NCI-H1417 (cell line): ENCODE measurements at places on chromosomes 13 and 19.

DNA sequence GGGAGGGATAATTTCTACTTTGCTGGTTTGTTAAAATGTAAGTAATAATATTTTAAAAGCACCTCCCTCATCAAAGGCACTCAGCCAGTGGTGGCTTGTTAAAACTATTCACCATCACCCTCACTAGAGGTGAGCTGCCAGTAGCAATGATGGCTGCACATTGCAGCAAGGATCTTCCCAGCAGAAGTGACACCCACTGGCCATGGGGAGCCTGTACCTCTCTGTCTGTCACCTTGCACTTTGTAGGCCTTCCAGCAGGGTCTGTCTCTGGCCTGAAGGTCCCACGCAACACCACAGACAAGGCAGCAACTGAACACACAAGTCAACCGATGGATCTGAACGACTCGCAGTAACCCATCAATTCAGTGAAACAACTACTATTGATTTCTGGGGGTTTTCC, 47.3 kb upstream of the C13orf42 start:
- no peak for DNase-seq

GRCh38 chr19:3188627-3189596, 3.2 kb downstream of the NCLN start:
- DNase-seq: no peak

- no peak for DNase-seq
Measured at GRCh38 chr13:31749929-31750328, 10.6 kb downstream of the RXFP2 start.

GRCh38 chr19:852136-853013, at the start of gene ELANE:
TSS of gene ELANE (plus strand) at chr19:852303. CDS start at chr19:852329, 26 bp downstream.
- DNase-seq: no peak

GRCh38 chr13:114131583-114132418, 622 bp downstream of the RASA3 start:
- peak; percentile 84 for DNase-seq

DNA sequence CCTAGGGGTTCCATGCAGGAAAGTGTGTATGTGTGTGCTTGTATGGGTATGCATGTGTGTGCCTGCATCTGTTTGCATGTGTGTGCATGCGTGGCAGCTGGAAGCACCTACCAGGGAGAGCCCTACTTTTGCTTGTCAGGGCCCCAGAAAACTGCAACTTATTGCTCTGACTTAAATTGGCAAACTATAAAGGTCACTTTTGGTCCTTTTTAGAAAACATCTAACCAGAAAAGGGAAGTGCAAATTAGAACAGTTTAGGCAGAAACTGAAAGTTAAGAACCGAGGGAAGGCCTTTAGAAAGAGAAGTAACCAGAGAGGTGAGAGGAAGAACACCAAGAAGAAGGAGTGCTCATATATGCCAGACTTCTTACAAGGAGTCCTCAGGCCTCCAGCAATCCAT, 32.5 kb downstream of the DLEU7 start:
- no peak for DNase-seq

GRCh38 chr13:27106144-27106543, 65.5 kb downstream of the USP12 start:
- no peak for DNase-seq
